ENCODE measurements at places on chromosomes 6 and 20.

DNA sequence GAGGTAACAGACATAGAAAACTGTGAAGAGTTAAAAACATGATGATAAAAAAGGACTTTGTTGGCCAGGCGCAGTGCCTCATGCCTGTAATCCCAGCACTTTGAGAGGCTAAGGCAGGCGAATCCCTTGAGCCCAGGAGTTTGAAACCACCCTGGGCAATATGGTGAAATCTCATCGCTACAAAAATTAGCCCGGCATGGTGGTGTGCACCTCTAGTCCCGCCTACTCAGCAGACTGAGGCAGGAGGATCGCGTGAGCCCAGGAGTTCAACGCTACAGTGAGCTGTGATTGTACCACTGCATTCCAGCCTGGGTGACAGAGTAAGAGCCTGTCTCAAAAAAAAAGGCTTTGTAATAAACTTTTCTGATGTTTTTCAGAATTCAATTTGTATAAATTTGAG lies 60.1 kb downstream of the GFOD1 start:
- no peak for DNase-seq

DNA sequence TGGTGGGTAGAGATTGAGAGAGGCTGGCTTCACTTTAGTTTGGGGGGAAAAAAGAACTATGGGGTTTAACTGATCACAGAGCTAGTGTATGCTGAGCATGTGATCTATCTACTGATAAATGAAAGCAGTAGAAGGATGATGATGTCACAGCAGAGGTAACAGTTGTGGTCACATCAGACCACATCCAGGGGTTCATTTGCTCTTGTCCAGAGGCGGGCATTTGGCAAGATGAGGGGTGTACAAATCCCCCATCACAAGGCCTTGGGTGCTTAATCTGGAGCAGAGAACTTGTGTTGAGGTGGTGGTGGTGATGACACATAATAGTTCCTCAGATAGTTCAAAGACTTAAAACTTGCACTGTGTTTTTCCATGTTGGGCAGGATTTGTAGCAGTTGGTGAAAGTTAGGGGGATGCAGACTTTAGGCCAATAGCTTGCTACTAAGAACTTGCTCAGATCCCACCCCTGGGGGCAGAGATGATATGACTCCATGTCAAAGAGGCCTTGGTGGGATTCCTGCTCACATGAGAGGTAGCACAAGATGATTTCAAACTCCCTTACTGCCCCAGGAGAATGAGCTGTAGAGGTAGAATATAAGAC lies 63.4 kb downstream of the PRDM1 start:
- no peak for DNase-seq

- no peak for DNase-seq
These were observed 232.8 kb downstream of the RNGTT start for GRCh38 chr6:88730611-88731011.

DNA sequence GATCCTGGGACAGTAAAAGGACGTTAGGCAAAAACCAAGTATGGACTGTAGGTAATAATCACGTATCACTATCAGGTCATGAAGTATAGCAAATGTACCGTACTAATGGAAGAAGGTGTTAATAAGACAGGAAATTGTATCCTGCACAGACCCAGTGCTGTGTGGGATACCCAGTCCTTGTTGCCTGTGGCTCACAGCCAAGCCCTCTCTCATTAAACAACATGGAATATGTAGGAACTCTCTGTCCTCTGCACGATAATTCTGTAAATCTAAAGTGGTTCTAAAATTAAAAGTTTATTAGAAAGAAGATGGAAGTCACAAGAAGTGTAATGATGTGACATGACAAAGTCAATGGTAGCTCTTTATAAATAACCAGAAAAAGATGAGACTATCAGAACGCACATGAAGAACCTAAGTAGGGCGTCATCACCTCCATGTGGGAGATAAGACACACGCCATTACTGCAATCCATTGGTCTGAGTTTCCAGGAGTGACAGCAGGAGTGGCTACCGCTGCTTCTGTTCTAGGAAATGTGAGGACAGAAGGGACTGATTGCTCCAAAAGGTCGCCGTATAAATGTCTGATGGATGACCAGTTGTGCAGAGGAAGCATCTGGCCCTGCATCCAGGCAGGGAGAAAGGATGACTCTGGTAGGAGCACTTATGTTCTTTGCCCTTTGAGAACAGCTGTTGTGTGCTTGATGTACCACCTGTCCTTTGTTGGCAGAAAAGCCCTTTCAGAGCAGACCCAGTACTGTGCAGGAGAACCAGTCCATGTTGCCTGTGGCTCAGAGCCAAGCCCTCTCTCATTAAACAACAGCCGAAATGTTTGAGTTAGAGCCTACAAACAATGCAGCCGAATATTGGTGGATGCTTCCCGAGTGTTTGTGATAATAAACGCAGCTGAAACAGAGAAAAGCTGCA lies 125.6 kb downstream of the FIG4 start:
- DNase-seq = no peak

GRCh38 chr20:55615818-55616217 lies 389.5 kb downstream of the CBLN4 start:
- no peak for DNase-seq

DNA sequence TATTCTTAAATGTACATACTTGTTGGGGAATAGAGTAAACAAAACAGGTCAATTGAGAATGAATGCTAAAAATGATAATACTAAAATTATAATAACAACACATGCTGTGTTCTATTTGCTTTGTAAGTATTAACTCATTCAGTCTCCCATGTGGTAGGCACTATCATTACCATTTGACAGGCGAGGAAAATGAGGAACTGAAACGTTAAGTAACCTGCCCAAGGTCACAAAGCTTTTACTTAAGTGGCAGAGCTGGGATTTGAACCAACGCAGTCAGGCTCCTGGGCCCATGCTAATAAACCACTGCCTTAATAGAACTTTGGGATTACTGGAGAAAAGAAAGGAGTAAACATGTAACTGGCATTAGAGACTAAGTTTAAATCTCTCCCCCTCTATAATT lies 3.8 kb downstream of the NSFL1C start:
- no peak for DNase-seq

GRCh38 chr6:1110164-1110563 lies 201.7 kb upstream of the FOXQ1 start:
- no peak for DNase-seq

DNA sequence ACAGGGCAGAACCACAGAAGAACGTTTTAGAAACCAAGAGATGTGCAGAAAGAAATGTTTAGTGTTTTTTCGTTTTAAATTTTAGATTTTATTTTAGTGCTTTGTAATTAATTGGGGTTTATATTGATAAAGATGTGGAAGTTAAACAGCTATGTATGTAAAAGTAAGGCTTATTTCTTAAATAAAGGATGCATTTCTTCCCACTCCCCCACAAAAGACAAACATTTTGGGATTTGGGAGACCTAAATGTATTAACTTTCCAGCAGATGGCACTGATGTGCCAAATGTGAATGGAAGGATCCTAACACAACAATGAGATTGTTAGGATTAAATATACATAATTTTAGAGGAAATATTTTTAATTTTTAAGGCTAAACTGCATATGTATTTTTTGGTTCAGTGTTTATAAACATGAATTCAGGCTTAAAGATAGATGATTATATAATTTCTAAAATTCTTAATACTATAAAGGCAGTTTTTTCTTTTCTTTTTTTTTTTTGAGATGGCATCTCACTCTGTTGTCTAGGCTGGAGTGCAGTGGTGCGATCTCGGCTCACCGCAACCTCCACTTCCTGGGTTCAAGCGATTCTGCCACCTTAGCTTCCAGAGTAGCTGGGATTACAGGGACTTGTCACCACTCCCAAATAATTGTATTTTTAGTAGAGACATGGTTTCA lies 12.0 kb downstream of the PFDN4 start:
- DNase-seq = no peak

DNA sequence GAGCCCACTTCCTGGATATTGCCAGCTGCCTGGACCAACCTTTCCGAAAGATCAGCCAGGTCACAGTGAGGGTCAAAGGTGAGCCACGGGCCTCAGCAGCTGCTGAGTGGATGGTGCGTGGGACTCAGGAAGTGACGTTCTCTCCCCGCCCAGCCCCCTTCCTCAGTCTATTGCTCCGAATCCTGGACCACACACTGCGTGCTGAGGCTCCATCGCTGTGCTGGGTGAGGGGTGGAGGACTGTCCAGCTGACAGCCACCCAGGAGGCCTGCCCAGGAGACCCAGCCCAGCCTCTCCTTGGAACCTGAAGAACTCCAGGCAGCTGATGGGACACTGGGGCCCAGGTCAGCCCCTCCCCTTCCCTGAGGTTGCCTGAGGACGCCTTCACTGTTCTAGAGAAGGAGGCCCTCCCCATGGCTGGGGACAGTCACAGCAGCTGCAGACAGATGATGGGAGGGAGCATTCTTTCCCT lies 94.4 kb upstream of the CD93 start:
- no peak for DNase-seq

DNA sequence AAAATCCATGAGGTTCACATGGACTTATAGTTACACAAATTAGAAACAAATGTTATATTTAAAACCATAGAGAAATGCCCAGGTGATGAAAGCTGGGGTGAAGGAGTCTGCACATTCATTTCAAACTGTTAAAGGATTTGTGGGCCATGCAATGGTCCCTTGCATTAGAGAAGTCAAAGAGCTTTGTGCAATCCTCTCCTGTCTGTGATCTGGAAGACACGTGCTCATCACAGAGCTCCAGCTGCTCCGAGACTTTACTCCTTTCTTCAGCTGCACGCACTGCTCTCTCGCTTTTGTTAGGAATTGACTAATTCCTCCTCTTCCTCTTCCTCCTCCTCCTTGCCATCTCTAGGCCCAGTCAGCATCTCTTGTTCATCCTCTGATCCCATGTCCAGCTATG lies 4.1 kb upstream of the AIF1 start:
- no peak for DNase-seq

DNA sequence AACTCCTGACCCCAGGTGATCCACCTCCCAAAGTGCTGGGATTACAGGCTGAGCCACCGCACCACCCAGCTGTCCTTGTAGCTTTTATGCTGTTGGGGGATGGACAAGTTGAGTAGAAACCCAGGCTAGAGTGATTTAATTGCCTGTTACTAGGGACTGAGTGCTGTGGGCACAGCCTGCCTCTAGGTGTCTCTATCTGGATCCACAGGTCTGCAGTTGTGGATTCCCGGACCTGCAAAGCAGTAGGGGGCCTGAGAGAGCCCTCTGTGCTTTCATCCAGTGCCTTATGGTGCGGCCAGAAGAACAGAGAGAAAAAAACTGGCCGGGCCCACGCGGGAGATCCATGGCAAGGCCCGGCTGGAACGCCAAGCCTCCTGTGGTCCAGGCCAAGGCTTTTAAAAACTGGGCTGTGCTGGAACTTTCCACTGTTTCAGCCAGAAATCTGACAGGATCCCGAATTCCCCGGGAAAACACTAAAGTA lies 5.2 kb downstream of the SIRPA start:
- no peak for DNase-seq

DNA sequence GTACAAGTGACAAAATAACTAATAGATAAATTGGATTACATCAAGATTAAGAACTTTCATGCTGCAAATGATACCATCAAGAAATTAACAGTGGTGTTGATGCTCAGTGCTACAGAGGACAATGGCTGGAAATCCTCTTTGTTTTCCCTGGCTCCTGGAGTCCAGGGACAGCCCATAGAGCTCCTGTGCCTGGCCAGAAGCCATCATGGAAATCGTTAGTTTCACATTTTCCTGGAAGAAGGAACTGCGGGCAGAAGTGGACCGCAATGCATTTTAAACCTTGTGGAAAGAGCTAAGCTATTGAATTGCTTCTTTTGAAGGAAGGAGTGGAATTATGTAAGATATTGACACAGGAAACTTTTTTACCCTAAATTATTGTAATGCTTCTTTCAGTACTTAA lies 276.0 kb downstream of the GJA1 start:
- DNase-seq = no peak

DNA sequence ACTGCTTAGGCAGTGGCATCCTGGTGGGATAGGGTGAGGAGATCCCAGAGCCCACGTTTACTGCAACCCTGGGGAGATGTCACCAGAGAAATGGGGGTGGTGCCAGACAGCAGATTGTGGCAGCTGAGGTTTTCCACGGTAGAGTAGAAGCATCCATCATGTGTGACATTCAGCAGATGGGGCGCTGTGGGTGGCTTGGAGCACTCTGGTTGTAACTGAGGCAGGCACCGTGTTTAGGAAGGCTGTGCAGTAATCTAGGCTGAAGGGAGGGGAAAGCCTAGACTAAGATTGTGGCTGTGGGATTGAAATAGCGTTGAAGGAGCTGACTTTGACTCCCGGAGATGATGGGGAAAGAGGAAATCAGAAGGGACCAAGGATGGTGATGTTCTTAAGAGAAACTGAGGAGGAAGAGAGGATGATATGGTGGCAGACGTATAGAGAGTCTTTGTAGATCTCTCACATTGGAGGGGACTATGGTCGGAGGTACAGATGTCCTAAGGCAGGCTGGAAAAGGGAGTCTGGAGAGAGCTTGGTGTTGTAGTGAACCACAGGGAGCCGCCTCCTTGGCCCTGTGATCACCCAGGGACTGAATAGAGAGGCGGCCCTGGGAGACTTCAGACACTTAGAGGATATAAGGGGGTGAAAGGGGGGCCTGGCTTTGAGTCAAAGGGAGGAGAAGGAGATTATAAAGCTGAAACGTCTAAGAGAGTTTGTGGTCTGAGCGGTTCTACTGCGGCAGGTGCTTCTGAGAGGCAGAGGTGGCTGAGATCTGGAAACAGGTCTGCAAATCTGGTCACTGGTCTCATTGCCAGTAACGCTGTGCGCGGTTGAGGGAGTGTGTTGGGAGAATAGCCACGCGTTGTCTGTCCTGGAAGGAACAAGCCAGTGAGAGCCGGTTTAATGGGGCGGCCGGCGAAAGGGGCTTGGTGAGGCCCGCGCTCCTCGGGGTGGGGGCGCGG lies 792 bp upstream of the MICA start:
- no peak for DNase-seq

GRCh38 chr6:108685970-108686369 lies 125.3 kb downstream of the FOXO3 start:
- DNase-seq = no peak

DNA sequence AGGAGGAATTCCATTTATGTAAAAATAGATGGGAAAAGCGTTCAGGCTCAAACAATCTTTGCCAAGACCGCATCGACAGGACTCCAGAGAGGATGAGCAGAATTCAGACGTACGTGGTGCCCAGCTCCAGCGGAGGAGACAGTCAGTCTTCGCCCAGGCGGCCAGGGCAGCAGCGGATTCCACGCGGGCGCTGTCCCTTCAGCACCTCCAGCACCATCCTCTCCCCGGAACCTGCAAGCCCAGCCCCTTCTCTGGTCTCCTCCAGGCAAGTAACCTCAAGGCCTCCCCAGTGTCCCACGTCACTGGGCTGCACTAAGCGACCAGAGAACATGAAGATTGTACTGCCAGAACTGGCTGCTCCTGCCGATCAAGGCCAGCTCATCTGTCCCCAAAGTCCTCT lies 2.8 kb upstream of the KCNQ2 start:
- DNase-seq = no peak

GRCh38 chr6:2245877-2246863 lies 765 bp upstream of the GMDS start:
- DNase-seq = no peak

DNA sequence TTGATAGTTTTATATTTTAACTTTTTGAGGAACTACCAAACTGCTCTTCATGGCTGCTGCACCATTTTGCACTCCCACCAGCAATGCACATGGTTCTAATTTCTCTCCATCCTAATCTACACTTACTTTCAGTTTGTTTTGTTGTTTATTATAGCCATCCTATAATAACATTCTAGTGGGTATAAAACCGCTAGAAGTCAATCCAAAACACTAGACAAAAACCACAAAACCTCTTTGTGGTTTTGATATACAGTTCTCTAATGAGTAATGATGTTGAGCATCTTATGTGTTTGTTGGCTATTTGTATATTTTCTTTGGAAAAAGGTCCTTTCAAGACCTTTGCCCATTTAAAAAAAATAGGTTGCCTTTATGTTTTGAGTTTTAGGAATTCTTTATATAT lies 5.6 kb downstream of the RPP21 start:
- DNase-seq = no peak

GRCh38 chr6:142265476-142265875 lies 36.3 kb upstream of the ADGRG6 start:
- DNase-seq = no peak

Data from stimulated activated CD8-positive, alpha-beta memory T cell treated with anti-CD3 and anti-CD28 coated beads, Interleukin-4, amount 100 ng/mL, for 1 hour (primary cell).